ENCODE measurements at places on chromosomes 5 and 9.
A peak's percentile ranks its signal among the peaks of the same experiment; 100 is the strongest.

DNA sequence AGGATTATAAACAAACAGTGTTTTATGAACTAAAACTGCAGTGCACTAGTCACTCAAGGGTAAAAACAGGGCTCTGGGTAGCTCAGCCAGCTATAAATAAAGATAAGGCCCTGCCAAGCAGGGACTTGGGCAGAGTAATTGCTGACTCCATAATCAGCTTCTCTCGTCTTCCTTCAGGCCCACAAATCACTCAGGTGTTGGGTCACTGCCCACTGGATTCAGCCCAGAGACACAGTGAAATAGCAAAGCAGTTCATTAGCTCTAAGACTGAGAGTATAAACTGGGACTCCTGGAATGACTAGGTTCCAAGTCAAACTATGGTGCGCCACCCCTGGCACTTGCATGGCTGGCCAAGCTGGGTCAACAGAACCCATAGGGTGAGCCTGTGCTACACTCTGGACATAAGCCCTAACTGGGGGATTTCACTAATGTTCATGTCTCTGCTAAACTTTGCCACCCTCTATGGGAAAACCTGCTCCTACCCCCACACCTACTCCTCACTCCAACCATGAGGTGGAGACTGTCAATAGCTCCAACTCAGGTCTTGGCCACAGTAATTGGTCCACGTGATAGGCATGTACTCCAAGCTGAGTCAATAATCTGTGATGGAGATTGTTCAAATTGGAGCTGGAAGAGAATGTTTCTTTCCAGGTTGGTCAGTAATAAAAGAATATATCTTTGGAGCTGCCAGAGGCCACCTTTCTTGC lies 158.5 kb downstream of the SLIT3 start:
- no peak for DNase-seq

- no peak for DNase-seq
Measured at GRCh38 chr5:155871623-155872022, 455.3 kb upstream of the SGCD start.

DNA sequence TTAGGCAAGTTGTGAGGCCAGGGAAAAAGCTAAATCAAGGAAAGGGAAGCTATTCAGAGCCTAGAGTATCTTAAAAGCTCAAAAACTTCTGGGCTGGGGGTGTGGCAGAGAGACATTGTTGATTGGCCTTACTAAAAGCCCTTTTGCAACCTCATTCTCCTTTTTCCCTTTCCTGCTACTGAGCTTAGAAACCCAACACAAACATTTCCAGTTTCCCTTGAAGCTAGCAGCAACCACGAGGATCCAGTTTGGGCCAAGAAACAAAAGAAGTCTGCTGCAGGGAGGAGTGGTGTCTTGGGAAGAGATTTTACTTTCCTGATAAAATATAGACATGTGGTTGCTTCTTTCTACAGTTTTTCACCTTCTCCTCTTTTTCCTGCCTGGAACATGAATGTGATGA lies 135.5 kb upstream of the KLF9 start:
- no peak for DNase-seq

GRCh38 chr5:32909207-32909606 lies 198.1 kb downstream of the NPR3 start:
- no peak for DNase-seq

DNA sequence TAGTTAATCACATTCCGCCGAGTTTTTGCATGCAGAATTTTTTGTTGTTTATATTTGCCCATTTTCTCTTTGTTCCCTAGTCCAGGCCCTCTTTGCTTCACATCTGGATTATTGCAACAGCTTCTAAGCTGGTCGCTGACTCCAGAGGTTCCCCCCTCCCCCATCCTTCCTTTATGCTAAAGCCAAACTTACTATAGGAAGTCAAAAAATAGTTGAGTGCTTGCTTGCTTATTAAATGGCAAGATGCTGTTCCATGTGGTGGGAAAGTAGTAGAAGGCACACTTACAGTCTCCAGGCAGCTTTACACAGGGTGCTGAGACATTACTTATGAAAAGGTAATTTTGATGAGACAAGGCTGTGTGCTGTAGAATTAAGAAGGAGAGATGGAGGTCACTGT lies 1.3 kb downstream of the ZBTB34 start:
- no peak for DNase-seq

DNA sequence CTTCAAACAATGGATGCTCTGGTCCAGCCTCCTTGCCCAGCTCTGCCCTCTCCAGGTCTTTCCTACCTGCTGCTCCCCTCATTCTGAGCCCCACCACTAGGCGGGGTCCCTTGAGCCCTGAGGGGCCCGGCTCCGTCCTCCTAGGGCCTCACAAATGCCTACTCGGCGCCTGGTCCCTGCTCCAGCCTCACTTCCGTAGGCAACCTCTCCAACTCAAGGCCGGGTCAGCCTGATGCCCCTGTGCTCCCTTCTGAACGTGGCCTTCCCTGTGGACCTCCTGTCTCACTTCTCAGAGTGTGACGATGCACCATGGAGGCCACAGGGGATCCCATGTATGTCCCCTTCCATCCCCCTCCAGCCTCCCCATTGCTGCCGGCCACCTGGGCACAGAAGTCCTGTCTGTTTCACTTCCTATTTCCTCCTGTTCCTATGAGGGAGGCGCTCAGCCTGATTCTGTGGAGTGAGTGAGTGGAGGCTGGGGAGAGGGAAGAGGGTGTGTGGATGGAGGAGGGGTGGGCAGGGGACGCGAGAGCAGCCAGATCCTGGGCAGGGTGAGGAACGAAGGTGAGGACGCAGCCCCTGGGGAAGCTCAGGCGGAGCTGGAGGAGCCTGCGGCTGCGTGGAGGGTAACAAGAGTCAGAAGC lies 127.2 kb upstream of the FAM120A start:
- DNase-seq = no peak

- DNase-seq = no peak
Measured at GRCh38 chr5:177179431-177179830, 45.9 kb downstream of the NSD1 start.

- no peak for DNase-seq
Measured at GRCh38 chr5:159805021-159805420, 111.3 kb upstream of the ADRA1B start.

GRCh38 chr9:132168851-132169250 lies 7.0 kb downstream of the NTNG2 start:
- DNase-seq = no peak

DNA sequence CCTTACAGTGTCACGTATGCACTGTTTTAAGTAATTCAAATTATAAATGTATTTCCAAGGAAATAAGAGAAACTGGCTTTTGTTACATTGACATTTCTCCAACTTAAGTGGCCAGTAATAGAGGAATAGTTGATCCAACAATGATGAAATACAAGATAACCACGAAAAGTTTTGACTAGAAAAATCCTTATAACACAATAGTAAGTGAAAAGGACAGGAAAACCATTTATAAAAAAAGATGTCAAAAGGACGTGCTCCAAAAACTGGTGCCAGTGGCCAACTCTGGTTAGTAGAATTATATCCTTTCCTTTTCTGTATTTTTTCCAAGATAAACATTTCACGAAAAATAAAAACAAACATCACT lies 210.9 kb downstream of the GAPVD1 start:
- DNase-seq = no peak

DNA sequence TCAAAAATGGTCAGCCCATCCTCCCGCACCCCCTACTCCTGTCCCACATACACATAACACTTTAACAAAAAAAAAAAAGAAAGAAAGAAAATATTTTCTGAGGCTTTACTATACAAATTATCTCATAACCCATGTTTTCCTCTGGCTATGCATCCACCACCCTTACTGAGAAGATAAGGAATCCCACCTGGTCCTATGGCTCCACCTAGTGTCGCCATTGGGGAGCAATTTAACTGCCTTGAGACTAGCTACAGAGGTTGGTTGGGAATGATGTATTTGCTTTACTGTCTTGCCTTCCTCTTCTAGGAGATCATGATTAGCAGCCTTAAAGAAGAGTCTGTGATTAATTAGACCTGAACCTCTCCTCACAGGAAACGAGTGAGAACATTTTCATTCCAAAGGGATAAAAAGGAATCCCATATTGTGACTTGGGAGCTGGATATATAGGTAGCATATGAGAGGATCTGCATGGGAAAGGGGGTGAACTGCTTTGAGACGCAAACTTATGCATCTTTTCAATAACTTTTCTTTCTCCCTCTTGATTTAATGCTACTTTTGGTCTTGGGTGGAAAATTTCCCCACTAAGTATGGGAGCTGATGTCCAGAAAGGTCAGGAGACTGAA lies 77.7 kb upstream of the SELENOP start:
- DNase-seq = peak; percentile 58

DNA sequence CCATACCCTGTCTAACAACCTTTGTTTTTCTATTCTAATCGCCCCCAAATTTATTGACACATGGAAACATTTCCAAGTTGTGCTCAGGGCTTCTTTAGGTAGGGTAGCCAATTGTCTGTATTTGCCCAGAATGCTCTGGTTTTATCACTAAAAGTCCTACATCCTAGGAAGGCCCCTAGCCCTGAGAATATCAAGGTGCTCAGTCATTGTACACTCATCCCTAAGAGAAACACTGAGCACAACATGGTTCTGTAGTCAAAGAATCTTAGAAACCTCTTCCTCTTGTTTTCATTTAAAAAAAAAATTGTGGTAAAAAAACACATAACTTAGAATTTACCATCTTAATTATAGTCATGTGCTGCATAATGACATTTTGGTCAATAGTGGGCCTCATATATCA lies 69.0 kb upstream of the BASP1 start:
- DNase-seq = no peak

DNA sequence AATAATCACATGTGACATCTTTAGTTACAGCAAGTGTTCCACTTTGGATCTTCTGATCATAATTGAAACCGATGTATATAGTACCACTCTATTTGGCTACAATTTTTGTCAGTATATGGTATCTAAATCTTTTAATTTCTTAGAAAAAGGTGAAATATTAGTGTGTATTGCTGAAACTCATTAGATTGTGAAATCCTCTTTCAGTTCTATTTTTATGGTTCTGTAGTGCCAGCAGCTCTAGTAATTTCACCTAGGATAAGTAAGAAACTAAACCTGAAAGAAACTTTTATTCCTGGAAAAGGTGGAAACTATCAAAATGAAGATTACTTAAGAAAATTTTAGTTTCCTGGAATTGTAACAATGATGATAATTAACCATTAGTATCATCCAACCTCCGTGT lies 370.9 kb downstream of the NNT start:
- no peak for DNase-seq

- DNase-seq = no peak
Measured at GRCh38 chr5:43075319-43076293, 35.5 kb upstream of the ANXA2R start.

GRCh38 chr9:134962973-134963364 lies 45.3 kb upstream of the FCN1 start:
- no peak for DNase-seq

DNA sequence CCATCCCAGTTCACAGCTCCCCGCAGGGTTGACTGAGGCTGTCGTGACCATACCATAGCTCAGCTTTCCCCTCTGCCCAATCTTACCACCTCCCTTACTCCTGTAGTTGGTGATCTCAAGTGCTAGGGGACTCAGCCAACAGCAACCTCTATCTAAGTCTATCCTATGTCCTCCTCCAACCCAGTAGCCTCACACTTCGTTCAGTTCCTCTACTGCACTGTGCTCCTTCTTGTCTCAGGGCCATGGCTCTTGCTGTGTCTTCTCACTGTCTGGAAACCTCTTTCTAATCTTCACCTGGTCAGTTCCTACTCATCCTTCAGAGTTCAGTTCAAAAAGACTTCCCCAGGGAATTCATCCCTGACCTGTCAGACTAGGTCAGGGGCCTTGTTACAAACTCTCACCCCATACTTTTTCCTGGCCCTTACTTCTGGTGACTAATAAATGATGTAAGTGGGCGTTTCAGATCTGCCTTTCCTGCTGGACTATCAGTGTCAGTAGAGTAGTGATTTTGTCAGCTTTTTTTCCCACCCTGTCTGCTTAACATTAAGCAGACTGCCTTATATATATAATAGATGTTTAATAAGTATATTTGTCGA lies 53.6 kb upstream of the NR3C1 start:
- DNase-seq = no peak

DNA sequence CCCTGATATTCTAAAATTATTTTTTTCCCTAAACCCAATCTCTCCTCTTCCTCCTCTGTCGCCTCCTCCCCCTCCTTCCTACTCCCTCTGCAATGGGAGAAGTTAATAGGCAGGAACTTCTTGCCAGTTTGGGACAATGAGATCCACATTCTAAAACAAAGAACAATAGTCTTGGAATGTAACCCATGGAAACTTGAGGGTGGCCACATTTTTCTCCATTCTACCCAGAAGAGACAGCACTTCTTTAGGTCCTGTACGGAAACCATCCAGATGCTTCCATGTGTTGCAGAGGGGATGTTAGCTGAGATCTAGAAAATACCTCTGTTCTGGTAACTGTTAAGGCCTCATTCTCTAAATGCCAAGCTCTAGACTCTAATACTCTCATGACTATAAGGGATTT lies 10.0 kb downstream of the SPARC start:
- no peak for DNase-seq

- no peak for DNase-seq
Measured at GRCh38 chr9:83935276-83935935, 14.2 kb upstream of the KIF27 start.

DNA sequence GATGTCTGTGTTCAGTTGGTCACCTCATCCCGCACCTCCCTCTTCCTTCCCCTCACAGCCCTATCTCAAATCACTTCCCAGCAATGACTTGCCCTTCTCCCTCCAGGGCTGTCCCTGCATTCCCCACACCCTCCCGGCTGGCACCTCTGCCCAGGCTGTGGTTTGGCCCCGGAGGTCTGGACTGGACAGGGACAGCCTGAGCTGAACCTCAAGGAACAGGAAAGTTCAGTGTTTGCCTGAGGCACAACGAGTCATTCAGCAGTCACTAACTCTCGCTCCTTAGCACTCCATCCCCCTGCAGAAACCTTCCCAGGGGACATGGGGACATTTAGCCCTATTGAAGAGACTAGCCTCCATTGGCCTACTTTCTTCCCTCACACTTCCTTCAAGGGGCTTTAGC lies 58.3 kb upstream of the MAP3K1 start:
- DNase-seq = no peak

DNA sequence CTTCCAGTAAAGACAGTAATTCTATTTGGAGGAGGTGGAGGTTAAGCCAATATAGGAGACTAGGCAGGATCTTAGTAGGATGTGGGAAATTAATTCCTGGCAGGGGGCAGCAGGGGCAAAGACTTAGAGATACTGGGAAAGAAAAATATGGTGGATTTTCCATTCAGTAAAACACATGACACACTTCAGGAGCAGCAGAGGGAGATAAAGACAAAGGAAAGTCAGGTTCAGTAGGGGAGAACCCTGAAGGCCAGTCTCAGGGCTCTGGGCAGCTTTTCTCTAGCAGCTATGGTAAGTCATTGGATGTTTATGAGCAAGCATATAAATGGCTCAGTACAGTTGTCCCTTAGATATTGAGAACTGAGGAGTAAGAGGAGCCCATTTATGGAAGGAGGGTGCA lies 105.5 kb downstream of the PJA2 start:
- no peak for DNase-seq

DNA sequence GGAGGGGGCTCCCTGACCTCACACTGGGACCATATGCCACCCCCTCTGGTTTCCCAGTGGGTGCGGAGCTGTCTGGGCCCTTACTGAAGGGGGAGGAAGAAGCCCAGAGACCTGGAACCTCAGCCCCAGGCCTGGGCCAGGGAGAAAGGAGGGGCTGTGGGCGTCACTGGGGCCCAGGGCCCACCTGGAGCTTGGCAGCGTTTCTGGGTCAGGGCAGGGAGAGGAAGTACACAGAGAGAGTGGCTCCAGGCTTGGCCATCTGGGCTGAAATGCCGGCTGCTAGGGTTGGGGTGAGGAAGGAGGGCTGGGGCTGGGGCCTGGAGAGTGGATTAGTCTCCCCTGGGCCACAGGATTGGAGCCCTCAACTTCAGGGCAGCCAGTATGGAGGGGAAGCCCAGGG lies 6.4 kb upstream of the DAB2IP start:
- DNase-seq = no peak
